ENCODE measurements at places on chromosomes 7 and 10.
A peak's percentile ranks its signal among the peaks of the same experiment; 100 is the strongest.

DNA sequence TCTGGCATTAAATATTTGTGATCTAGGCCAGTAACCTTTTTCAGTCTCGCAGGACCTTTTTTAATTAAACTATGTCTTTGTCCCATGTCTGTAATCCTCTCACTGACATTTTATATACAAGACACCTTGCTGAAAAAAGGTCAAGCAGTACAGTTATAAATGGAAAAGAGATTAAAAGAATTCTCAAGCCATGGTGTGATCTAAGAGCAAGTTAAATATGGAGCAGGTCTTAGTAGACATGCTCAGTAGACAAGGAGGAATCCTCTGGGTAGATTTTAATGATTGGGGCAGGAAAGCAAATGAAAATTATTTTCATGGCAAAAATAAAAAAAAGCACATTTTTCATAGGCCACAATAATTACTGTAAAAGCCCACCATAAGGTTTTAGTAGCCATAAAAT is 203.5 kb downstream of the PPP1R3A start:
- DNase-seq, result no peak

DNA sequence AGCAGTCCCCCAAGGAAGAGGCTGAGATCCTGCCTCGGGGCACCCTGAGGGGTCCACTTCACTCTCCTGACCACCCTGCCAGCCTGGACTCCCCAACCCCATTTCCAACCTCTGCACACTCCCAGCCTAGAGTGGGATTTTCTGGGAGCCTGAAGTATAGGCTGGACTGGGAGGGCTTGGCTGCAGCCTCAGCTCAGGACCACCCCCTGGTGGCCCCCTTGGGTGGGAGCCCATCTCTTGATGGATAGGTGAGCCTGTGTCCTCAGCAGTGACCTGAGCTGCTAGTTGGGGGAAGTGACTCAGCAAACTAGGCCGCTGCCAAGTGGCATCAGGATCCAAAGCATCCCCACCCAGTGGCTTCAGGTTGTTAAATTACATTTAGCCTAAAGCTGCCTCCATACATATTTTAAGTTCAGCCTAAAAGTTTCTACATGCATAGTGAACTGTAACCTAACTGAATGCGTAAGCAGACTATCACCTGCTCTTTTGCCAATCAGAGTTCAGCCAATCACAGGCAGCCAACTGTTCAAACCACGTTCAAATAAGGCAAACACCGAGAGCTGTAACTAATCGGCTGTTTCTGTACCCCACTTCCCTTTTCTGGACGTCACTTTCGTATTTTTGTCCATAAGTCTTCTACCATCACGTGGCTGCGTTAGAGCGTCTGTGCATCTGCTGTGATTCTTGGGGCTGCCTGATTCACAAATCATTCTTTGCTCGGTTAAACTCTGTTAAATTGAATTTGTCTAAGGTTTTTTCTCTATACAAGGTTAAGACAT is 144.0 kb downstream of the PLPP4 start:
- DNase-seq, result no peak

DNA sequence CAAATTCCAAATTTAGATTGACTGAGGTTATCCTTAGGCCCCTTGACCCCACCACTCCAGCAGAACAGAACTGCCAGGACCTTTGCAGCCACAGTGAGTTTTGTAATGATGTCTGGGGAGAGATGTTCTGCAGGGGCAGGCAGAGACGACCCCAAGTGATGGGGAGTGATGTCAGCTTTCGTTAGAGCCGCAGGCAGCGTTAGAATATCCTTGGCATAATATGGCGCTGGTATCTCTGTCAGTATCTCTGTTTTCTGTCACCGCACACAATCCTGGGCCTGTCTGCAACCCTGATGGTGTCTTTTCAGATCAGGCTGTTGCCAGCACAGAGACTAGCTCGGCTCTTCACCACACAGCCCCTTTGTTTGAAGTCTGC is 1083.6 kb downstream of the KCNMA1 start:
- no peak for DNase-seq

GRCh38 chr7:156919132-156919713 is 26.2 kb upstream of the LMBR1 start:
- no peak for DNase-seq

GRCh38 chr10:78259391-78259790 is 225.7 kb downstream of the RPS24 start:
- no peak for DNase-seq

DNA sequence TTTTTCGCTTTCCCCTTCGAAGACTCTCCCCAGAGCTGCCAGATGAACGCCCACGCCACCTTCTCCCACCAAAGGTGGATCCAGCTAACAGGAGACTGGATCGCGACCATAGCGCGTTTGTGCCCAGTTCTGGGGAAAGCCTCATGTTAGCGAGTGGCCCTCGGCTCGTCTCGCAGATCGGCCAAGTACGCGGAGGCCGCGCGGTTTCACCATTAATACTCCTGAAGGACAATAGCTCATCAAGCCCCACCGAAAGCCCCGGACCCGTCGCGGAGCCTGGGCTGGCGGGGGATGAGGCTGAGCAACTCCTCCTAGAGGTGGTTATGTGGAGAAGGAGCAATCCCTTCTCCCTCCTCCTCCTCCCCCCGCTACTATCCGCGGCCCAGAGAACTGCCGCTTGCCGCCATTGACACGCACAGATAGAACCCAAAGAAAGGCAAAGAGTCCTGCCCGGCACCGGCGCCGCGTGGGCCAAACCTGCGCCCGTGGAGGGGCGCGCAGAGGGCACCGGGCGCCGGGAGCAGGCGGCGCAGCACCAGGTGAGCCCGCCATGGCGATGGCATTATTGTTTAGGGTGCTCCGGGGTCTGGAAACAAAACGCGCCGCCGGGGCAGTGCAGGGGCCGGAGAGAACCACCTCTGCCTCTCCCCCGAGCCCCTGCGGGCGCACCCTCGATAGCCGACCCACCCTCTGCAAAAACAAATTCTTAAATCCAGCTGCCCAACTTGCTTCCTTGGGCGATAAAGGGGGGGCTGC is at the start of gene MACROH2A2:
Gene MACROH2A2 (plus strand): TSS at position 385 of the 756 bp plus-strand sequence. CDS start 22,813 bp downstream, outside the sequence.
- no peak for DNase-seq

GRCh38 chr10:7547829-7548228 is 118.9 kb downstream of the ITIH5 start:
- DNase-seq, result no peak

- DNase-seq, result no peak
Measured at GRCh38 chr7:81611805-81612204, 158.0 kb downstream of the HGF start.

DNA sequence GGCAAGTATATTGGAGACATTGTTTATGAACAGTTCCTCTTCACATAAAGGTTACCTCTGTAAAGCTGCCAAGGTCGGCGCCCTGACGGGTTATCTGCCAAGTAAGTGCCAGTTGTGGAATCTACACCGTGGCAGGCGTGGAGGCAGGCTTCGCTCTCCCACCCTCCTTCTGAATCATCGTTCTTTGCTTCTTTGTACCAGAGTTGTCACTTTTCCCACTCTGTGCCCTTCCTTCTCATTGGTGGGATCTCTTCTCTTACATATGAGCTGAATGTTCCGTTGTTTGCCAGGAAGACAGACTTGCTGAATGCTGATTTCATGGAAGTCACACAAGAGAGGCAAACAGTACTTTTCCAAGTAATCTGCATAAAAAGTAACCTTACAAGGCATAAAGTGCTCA is 40.6 kb upstream of the PTPRZ1 start:
- no peak for DNase-seq

DNA sequence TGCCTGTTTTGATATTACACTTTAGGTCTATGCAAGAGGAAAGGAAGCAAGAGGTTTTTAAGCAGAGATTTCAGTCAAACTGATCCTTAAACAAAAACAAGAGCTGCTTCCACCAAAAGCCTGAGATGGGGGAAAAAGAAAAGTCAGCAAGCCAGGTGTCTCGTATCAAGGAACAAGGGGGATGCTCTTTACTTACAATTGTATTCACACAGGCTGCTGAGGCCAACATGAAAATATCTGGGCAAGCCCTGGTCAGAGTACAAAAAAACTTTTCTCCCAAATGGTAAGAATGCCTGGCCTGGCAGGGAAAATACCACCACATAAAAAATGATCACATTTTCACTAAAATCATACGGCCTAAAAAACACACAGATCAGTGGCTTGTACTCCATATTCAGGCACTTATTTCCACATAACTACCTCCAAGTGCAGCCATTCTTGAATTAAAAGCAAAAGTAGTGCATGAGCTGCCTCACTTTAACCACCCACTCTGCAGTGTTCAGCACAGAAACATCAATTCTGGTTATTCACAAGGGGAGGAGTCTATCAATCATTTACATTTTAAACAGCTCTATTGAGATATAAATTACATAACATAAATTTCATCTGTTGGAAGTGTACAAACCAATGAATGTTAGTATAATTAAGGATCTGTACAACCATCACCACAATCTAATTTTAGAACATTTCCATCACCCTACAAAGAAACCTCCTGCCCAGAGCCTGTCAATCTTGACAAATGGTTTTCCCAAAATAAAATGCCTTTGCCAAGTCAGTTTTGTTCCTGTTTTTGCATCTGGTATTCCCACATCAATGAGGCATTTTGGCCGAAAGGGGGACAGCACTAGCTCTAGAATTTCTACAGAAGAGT is 70.2 kb downstream of the GRB10 start:
- no peak for DNase-seq

GRCh38 chr7:98568891-98569290 is 48.2 kb upstream of the NPTX2 start:
- no peak for DNase-seq

DNA sequence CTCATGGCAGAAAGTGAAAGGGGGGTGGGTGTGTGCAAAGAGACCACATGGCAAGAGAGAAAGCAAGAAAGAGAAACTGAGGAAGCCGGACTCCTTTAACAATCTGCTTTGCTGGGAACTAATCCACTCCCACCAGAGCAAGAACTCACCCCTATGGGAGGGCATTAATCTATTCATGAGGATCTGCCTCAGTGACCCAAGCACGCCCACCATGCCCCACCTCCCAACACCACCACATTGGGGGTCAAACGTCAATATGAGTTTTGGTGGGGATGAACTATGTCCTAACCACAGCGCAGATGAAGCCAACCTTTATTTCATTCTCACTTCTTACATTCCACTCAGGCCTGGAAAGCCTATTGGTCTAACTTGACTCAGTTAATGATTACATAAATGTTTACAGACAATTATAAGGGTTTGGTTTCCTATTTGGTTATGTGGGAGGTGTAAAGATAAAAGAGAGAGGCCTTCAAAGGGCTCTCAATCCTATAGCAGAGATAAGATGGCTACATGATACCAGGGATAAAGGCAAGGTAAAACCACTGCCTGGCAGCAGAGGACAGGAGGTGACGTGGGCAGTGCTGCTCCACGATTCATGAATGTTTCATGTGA is 601.8 kb downstream of the PARD3 start:
- DNase-seq, result no peak

DNA sequence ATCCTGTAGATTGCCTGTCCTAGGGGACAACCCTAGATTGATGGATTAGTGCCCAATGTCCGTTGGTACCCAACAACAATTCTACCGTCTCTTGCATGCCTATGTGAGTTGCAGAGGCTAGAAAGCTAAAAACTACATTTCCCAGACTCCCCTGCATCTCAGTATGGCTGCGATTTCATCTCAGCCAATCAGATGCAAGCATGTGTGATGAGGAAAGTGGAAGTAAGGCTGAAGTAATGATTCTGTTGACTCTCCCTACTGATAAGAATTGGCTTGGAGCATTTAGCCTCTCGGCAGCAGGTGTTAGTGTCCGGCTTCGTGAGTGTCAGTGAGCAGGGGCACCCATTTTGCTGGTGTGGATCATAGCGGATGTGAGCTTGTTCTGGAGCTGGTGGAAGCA is 171.9 kb downstream of the FGFR2 start:
- DNase-seq, result no peak

DNA sequence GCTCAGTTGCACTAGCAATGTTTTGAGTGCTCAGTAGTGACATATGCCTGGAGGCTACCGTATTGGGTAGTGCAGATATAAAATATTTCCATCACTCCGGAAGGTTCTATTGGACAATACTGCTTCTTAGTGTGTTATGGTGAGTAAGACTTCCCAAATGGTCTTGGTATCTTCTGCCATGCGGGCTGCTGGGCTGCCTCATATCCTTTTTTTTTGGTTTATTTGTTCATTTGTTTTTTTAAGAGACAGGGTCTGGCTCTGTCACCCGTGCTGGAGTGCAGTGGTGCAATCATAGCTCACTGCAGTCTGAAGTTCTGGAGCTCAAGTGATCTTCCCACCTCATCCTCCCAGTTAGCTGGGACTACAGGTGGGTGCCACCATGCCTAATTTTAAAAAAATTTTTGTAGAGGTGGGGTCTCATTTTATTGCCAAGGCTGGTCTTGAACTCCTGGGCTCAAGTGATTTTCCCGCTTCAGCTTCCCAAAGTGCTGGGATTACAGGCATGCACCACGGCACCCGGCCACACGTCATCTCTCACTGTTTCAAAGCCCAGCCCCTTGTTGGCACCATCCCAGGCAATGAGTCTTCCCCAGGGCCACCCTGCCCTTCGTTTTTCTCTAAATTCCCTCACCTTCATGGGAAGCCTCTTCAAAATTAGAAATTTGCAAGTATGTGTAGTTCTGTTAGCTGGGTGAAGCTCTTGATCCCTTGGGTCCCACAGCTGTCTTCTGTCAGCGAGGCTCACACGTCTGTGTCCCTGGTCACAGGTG is 111.0 kb upstream of the KLF14 start:
- no peak for DNase-seq

GRCh38 chr10:74523199-74523598 is 303.2 kb upstream of the KAT6B start:
- no peak for DNase-seq

DNA sequence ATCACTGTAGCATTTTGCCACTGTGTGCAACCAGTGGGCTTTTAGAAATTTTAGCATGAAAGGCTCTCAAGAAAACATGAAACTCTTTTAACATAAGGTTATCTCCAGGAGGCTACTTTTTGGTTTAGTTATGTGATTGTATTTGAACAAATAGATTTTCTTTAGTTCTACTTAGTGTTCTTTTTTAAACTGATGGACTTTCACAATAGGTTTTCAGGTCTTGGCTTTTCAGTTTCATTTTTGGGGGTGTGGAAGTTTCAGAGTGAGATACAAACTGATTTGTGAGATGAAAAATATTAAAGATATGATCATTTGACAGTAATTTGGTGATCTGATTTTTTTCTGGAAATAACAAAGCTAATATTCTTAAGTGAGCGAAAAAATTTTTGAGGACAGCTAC is 344.1 kb downstream of the PHF14 start:
- DNase-seq, result no peak

- DNase-seq, result peak; percentile 54
Measured at GRCh38 chr7:100493476-100494264, 9.9 kb downstream of the NYAP1 start.

GRCh38 chr7:151686826-151687225 is 167.1 kb upstream of the RHEB start:
- no peak for DNase-seq

- no peak for DNase-seq
Measured at GRCh38 chr7:68694656-68695055, 903.6 kb upstream of the AUTS2 start.

DNA sequence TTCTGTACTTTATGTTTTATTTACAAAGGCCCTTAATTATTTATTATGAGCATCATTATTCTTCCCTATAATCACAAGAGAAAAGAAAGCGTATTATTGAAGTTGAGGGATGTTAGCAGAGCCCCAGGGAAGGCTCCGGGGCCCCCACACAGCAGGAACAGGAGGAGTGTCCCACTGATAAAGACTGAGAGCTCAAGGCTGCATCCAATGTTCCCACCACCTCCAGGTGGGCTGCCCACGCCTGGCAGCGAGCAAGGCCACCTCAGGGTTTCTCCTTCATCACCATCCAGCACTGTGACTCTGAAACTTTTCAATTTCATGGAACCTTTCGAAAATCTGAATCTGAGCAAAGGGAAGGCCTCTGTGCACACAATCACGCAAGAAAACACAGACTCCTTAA is 35.9 kb upstream of the WIPF3 start:
- DNase-seq, result no peak
